Type B pancreatic cell (in vitro differentiated cells): ENCODE measurements at places on chromosomes 1 and 21. TPM values are rescaled to one million over a fixed set of nuclear protein-coding genes. Genes with fewer than 3 reads are reported as not detected.

- no peak for DNase-seq
Observed at GRCh38 chr1:180141381-180141934, 13.2 kb upstream of the QSOX1 start.

DNA sequence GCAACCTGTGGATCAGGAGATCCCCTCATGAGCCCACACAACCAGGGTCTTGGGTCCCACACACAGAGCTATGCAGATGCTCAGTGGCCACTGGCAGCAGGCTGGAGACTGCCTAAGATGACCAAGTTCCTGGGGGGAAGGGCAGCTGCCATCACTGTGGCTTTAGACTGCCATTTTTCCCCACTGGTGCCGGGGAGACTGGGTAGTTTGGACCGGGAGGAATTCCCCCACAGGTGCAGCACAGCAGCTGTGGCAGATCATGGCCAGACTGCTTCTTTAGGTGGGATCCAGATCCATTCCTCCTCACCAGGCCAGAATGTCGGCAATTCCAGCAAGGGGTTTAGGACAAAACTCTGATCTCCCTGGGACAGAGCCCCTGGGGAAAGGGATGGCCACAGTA, 45.7 kb upstream of the HIVEP3 start:
- no peak for DNase-seq

HFM1 gene
- 1.5 and 7.1 TPM in 2 replicates for total RNA-seq

DNA sequence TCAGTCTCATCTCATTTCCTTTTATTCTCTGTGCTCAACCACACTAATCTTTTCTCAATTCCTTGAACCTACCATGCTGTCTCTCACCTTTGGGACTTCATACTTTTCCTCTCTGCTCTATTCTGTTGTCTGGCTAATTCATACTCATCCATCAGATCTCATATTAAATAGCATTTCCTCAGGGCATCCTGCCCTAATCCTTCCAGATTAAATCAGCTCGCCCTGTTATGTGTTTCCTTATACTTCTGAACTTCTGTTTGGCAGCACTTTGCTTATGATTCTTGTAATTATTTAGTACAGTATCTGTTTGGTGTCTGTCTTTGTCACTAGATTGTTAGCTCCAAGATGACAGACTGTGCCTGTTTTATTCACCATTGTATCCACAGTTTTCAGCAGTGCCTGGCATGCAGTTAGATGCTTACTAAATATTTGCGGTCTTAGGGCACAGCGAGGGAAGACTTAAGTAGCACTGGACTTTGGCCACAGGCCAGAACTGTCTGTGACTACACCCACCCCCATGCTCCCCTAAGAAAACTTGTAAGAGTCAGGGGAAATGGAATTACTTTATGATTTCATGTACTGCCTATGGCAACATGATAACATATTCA, 9.9 kb upstream of the CAP1 start:
- no peak for DNase-seq

DNA sequence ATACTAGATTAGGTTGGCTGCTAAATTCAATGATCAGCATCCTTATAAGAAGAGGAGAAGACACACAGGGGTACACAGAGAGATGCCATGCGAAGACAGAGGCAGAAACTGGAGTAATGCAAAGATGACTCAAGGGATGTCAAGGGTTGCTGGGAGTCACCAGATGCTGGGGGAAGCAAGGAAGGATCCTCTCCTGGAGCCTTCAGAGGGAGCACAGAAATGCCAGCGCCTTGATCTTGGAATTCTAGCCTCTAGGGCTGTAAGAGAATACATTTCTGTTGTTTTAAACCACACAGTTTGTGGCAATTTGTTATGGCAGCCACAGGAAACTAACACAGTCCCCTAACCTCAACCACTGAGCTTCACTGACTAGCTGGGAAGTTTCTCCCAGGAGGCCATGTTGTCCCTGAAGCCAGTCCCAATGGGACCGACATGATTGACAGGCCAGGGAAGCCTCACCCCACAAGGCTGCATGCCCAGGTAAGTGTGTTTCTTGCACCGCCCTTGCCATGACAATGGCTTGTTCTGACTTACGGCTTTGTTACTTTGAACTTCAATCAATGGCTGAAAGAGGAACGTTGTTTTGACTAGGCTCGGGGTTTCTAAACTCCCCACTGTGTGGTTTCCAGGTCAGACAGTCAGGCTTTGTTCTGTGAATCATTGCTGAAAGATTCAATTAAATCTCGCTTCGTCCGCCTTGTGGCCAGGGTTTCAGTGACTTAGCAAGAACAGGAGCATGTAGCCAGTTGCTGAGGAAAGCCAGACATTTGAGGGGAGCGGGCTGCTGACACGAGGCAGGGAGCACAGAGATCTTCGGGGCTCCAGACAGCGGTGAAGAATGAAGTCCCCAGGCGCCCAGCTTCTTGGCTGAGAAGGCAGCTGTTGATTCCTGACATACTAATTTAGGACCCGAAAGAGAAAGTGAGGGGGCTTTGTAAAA, 62.3 kb downstream of the RUNX1 start:
- DNase-seq, result no peak

- no peak for DNase-seq
Observed at GRCh38 chr1:203692565-203693470, 66.2 kb downstream of the ATP2B4 start.

MYOCOS gene
- not detected in 2 replicates for total RNA-seq

GRCh38 chr21:16596369-16596768, 866.6 kb downstream of the USP25 start:
- no peak for DNase-seq

ETNK2 gene
- 7.3 and 10.0 TPM in 2 replicates for total RNA-seq

DNA sequence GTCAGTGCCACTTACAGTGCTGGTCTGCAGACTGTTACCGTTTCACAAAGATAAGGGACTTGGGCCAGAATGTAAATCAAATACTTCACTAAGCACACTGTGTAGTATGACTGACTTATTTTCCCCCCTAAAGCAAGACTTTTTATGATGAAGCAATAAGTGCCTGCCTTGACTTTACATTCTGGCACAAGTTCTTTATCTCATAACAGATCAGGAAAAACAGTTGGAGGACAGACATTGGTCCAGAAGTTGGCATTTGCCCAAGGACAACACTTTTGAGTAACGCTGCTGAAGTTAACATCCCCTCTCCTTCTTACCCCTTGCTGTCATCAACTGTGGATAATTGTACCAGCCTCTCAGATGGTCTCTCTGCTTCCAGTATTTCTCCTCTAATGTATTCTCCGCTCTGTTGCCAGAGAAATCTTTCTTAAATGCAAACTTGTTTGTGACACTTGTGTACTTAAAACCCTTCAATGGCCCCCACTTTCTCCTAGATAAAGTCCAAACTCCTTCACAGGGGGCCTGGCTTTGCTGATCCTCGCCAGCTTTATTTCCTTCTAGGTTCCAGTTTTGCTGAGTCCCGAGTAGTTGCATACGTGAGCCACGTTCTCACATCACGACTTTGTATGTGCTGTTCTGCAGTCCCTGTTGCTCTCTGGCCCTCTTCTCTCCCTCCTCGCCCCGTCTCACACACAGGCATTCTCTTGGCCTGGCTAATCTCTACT, 45.7 kb downstream of the S1PR1 start:
- no peak for DNase-seq

DMBX1 gene
- 0.10 TPM in 1 of 2 replicates, not detected in the other for total RNA-seq

GRCh38 chr1:98389809-98390208, 271.7 kb upstream of the SNX7 start:
- DNase-seq, result no peak

DNA sequence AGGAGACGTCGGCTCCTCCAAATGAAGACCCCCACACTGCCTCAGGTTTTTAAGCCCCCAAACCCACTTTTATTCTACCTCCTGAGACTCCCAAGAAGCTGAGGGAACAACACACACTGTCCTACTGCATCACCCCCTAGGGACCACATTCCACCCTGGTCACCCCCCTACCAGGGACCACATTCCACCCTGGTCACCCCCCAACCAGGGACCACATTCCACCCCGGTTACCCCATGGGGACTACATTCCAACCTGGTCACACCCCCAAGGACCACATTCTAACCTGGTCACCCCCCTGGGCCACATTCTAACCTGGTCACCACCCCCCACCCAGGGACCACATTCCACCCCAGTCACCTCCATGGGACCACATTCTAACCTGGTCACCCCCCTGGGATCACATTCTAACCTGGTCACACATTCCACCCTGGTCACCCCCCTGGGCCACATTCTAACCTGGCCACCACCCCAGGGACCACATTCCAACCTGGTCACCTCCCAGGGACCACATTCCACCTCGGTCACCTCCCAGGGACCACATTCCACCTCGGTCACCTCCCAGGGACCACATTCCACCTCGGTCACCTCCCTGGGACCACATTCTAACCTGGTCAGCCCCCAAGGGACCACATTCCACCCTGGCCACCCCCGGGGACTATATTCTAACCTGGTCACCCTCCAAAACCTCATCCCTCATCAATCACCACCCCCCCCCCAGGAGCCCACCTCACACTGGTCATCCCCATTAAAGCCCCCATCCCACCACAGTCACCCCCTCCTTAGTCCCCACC, 587.6 kb downstream of the NPHP4 start:
- DNase-seq, result no peak

DNA sequence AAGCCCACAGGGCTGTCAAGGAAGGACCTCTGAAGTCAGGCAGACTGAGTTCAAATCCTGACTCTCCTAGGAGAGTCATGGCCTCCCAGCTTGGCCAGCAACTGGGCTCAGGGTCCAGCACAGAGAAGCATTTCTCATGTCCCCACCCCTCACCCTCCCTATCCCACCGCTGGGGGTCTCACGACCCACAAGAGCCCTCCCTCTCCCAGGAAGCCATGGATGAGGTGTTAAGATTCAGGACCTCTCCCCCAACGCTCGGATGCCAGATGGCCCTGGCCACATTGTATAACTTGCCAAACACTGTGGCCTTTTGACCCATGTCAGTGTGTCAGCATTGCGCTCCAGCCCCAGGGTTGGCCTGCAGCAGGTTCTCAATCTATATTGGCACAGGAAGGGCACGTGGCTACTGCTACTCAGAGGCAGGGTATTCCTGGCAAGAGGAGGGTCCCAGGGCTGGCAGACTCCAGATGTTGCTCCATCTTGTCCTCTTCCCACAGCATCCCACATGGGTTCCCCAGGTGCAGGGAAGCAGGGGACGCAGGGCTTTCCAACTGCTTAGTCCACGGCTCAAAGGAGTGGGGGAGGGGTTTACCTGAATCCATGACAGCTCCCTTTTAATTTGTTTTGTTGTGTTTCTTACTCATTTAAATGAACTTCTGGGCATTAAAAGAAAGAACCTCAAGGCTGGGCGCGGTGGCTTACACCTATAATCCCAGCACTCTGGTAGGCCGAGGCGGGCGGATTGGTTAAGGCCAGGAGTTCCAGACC, 10.5 kb downstream of the SLC2A1 start:
- no peak for DNase-seq

DNA sequence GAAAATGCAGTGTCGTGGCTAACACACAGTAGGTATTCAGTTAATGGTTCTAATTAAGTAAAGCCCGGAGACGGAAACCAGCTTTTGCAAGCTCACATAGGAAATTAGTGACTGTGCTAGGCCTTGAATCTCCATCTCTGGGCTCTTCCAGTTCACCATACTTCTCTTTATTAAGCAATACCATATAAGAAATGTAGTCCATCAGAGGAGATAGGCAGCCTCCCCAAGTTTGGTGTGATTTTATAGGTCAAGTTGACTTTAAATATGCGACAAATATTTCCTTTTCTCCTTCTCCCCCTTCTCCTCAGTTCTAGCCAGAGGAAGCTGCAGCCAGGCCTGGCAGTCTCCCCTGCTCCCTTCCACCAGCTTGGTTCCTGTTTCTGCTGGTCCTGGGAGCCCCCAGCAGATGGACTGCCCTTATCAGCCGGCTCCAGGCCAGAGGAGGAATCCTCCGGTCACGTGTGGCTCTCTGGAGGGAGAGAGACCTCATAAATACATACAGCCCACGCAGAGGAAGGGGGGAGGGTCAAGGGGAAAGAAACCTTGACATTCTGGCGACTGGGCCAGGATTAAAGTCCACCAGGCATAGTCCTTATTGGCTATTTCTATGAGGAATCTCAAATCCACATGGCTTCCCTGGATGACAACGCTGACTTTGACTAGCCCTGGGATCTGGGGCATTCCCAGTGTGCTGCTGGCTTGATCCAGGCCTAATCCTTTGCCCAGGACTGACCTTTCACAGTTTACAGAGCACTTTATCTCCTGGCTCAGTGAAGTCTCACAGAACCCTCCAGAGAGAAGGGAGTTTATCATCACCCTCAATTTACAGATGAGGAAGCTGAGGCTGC, 115.1 kb upstream of the JUN start:
- DNase-seq, result no peak

DNA sequence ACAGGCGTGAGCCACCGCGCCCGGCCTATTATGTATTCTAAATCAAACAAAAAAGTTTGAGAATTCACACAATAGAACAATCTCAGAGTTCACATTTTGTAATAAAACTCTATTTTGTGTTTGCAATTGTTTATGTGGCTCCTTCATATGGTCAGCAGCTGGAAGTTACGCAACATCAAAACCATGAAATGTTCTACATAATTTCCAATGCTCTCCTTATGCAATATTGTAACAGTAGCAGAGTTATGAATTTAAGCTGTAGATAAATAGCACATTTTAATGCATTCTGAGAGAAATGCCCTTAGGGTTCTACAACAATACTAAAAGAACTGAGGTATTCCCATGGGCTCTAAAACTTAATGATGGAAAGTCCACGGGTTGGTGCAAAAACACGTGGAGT, 62.3 kb upstream of the COL11A1 start:
- no peak for DNase-seq

DNA sequence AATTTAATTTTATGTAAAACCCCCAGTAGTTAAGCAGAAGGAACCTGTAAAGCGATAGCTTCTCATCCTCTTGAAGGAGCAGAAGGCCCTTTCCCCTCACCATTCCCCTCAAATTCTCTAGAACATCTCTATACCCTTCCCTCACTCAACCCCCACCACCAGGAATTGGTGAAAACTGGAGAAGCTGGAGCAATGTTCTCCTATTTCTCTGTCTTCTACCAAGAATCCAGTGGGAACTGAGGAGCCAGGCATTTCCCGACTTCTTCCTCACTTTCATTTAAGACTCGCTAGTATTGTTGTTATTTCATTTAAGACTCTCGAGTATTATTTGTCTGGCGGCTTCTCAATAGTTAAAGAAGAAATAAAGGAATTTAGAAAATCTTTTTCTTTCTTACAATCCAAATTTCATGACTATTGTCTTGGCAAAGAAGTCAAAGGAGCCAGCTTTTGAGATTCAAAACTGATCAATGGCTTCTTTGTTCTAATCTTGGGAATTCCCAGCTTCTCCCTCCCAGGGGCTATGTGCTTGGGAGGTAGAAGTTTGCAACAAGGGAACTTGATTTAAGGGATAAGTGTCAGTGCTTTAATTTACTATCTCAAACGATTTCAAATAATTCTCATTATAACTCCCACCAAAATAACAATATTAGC, 253.3 kb upstream of the ADGRL2 start:
- DNase-seq, result no peak

CRYAA gene
- total RNA-seq, result not detected in 2 replicates

DNA sequence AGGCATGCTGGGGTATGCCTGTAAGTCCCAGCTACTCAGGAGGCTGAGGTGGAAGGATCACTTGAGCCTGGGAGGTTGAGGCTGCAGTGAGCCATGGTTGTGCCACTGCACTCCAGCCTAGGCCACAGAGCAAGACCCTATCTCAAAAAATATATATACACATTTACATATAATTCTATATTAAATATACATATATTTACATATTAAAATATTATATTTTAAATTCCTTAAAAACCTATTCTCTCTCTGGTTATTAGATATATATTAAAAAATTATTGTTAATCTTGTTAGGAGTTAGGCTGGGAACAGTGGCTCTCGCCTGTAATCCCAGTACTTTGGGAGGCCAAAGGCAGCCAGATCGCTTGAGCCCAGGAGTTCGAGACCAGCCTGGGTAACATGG, 22.7 kb downstream of the GLMN start:
- no peak for DNase-seq
